ENCODE measurements at places on chromosomes 16 and 17.

- H3K36me3 ChIP-seq, result no peaks in the 10 kb centered on the region
- no peak overlapping the region for H3K4me3 ChIP-seq
- H3K27me3 ChIP-seq, result no peaks in the 10 kb centered on the region
- H3K4me1 ChIP-seq, result no peaks in the 10 kb centered on the region
Observed at GRCh38 chr17:74514632-74515334, 16.5 kb downstream of the CD300LB start.

- no peak overlapping the region for H3K4me3 ChIP-seq
- H3K27ac ChIP-seq, result no peak overlapping the region
- H3K27me3 ChIP-seq, result no peaks in the 10 kb centered on the region
- no peaks in the 10 kb centered on the region for H3K4me1 ChIP-seq
Observed at GRCh38 chr16:48217708-48218107, 26.4 kb upstream of the LONP2 start.

- H3K4me1 ChIP-seq, result no peaks in the 10 kb centered on the region
- no peak overlapping the region for H3K4me3 ChIP-seq
- no peak overlapping the region for H3K27ac ChIP-seq
- no peaks in the 10 kb centered on the region for H3K36me3 ChIP-seq
Observed at GRCh38 chr17:51946311-51946710, 212.2 kb downstream of the CA10 start.

GRCh38 chr16:51107742-51108141 lies 43.3 kb downstream of the SALL1 start:
- no peaks in the 10 kb centered on the region for H3K4me1 ChIP-seq
- DNase-seq, result no peak
- no peak overlapping the region for H3K4me3 ChIP-seq
- no peak overlapping the region for H3K27ac ChIP-seq
- no peaks in the 10 kb centered on the region for H3K36me3 ChIP-seq
- H3K27me3 ChIP-seq, result no peaks in the 10 kb centered on the region

DNA sequence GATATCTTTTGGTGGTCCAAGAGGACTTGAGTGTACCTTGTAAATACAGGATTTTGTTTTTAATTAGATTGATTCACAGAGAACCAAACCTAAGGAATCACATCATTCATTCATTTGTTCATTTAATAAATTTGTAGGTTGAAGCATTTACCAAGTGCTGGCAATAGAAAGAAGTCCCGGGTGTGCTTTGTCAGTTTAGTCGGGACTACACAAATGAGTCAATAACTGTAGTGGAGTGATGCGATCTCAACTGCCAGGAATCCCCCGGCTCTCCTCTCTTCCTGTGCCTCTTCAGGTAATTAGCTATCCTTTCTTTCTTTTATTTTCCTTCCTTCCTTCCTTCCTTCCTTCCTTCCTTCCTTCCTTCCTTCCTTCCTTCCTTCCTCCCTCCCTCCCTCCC lies 1.4 kb upstream of the WWOX start:
- no peak overlapping the region for H3K27ac ChIP-seq
- peaks cover 27% of the 10 kb centered on the region for H3K4me1 ChIP-seq
- H3K36me3 ChIP-seq, result no peaks in the 10 kb centered on the region
- no peak overlapping the region for H3K4me3 ChIP-seq
- no peak for DNase-seq
- H3K27me3 ChIP-seq, result no peaks in the 10 kb centered on the region

DNA sequence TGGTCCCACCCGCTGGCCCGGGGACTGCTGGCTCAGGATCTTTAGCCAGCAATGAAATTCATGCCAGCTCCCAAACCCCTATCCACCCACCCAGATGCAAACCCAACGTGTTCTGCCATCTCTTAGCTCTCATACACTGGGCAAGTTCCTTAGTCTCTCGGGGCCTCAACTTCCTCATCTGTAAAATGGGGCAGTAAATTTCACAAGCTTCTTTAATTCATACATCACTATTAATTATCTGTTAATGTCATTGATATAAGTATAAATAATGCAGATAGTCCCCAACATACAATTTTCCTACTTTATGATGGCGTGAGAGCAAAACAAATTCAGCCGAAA lies 398.7 kb downstream of the SOX9 start:
- DNase-seq, result no peak
- H3K4me3 ChIP-seq, result no peak overlapping the region
- H3K4me1 ChIP-seq, result no peaks in the 10 kb centered on the region
- no peaks in the 10 kb centered on the region for H3K27me3 ChIP-seq
- H3K36me3 ChIP-seq, result no peaks in the 10 kb centered on the region

- H3K27me3 ChIP-seq, result peaks cover 61% of the 10 kb centered on the region
- H3K4me1 ChIP-seq, result no peaks in the 10 kb centered on the region
- no peak for DNase-seq
- no peak overlapping the region for H3K4me3 ChIP-seq
Observed at GRCh38 chr17:79539944-79540705, 70.7 kb downstream of the RBFOX3 start.

GRCh38 chr17:64291268-64291851 lies 28.3 kb upstream of the TEX2 start:
- no peaks in the 10 kb centered on the region for H3K36me3 ChIP-seq
- no peak for DNase-seq
- no peaks in the 10 kb centered on the region for H3K27me3 ChIP-seq
- H3K4me3 ChIP-seq, result no peak overlapping the region
- no peak overlapping the region for H3K27ac ChIP-seq

DNA sequence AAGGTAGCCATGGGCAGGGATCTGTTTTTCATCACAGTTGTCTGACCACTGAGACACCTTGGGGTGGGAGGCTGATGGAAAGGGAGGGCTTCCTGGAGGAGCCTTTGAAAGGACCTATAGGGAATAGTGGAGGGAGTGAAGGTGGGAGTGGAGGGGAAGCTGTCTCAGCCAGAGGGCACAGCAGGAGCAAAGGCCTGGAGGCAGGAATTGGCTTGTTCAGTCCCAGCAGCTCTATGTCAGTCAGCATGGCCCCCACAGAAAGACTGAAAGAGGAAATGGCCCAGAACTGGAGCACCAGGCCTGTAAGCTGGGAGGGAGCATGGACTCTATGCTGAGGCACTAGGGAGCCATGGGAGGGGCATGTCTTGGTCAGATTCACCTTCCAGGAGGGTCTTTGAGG lies 12.8 kb upstream of the CBFB start:
- H3K4me1 ChIP-seq, result no peaks in the 10 kb centered on the region
- no peaks in the 10 kb centered on the region for H3K36me3 ChIP-seq
- DNase-seq, result no peak
- no peak overlapping the region for H3K4me3 ChIP-seq
- no peaks in the 10 kb centered on the region for H3K27me3 ChIP-seq
- H3K27ac ChIP-seq, result no peak overlapping the region

DNA sequence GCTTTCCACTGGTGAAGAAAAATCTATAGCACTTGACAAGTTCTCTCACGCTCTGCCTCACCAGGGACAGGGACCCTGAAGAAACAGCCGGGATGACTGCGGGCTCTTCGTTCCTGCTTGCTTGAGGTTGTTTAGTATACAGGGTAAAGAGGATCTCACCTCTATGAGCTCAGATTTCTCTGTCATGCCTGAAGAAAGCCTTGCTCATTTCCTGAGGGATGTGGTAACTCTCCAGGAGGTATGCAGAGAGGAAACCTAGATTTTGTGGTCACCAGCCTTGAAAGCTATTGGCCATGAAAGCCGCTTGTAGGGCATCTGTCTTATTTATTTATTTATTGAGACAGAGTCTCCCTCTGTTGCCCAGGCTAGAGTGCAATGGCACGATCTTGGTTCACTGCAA lies 23.2 kb downstream of the USP43 start:
- no peak for DNase-seq
- H3K4me1 ChIP-seq, result no peaks in the 10 kb centered on the region
- no peaks in the 10 kb centered on the region for H3K36me3 ChIP-seq
- H3K4me3 ChIP-seq, result no peak overlapping the region
- H3K27ac ChIP-seq, result no peak overlapping the region

GRCh38 chr17:40342504-40343218 lies 21.9 kb downstream of the GJD3 start:
- H3K36me3 ChIP-seq, result no peaks in the 10 kb centered on the region
- no peaks in the 10 kb centered on the region for H3K27me3 ChIP-seq
- peak overlapping the region; percentile 70 for H3K4me3 ChIP-seq
- no peak for DNase-seq

- H3K4me3 ChIP-seq, result no peak overlapping the region
- DNase-seq, result no peak
- H3K36me3 ChIP-seq, result peaks cover 6% of the 10 kb centered on the region
- no peaks in the 10 kb centered on the region for H3K27me3 ChIP-seq
Observed at GRCh38 chr17:69042308-69042707, 18.4 kb downstream of the ABCA9 start.

GRCh38 chr17:81006891-81007290 lies 15.2 kb downstream of the CHMP6 start:
- peaks cover 20% of the 10 kb centered on the region for H3K4me1 ChIP-seq
- no peak for DNase-seq
- no peak overlapping the region for H3K27ac ChIP-seq

- H3K27ac ChIP-seq, result peak overlapping the region; percentile 16
- H3K27me3 ChIP-seq, result no peaks in the 10 kb centered on the region
- no peak overlapping the region for H3K4me3 ChIP-seq
- peaks cover 16% of the 10 kb centered on the region for H3K4me1 ChIP-seq
- H3K36me3 ChIP-seq, result no peaks in the 10 kb centered on the region
- no peak for DNase-seq
Observed at GRCh38 chr17:77444628-77444983, 303.8 kb downstream of the SEC14L1 start.

GRCh38 chr17:37830151-37830993 lies 85.5 kb upstream of the HNF1B start:
- DNase-seq, result no peak
- no peak overlapping the region for H3K4me3 ChIP-seq
- H3K27me3 ChIP-seq, result peaks cover 7% of the 10 kb centered on the region
- no peaks in the 10 kb centered on the region for H3K4me1 ChIP-seq
- no peak overlapping the region for H3K27ac ChIP-seq

DNA sequence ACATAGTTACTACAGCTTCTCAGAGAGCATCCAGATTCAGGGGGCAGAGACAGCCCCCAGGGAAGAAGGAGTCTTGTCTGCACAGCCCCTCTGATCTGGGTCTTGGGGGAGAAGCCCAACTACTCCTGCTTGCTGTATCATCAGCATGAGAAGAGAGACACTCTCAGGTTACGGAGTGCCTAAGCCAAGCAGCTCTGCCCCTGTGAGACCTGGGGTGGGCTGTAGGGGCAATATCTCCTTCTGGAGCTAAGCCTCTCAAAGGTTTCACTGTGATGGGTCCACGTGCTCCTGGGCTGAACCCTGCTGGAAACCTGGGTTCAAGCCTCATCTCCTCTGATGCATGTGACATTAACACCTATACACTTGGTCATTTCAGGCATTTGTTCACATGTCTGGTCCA lies 123.2 kb downstream of the CPPED1 start:
- no peaks in the 10 kb centered on the region for H3K4me1 ChIP-seq
- H3K36me3 ChIP-seq, result no peaks in the 10 kb centered on the region
- DNase-seq, result no peak
- no peaks in the 10 kb centered on the region for H3K27me3 ChIP-seq
- no peak overlapping the region for H3K27ac ChIP-seq

- no peaks in the 10 kb centered on the region for H3K36me3 ChIP-seq
- H3K4me1 ChIP-seq, result no peaks in the 10 kb centered on the region
- H3K27ac ChIP-seq, result no peak overlapping the region
- no peaks in the 10 kb centered on the region for H3K27me3 ChIP-seq
- no peak for DNase-seq
- H3K4me3 ChIP-seq, result no peak overlapping the region
Observed at GRCh38 chr16:72226136-72226535, 54.2 kb upstream of the PMFBP1 start.

DNA sequence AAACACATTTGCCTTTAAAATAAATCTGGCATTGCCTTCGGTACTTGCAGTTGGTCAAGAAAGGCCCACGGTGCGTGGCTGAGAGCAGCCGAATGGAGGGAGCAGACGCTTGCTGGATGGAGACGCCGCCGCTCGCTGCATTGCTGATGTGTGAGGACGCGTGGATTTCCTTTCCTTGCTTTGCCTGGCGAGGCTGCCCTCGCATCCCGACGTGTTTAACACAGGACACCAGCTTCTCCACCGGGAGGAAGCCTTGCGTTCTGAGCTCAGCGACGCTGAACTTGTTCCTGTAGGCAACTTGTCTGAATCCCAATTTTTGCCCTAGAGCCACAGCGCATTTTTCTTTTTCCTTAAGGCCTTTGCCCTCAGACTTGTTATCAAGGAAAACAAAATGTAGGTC lies 45.8 kb downstream of the COX4I1 start:
- no peaks in the 10 kb centered on the region for H3K4me1 ChIP-seq
- H3K4me3 ChIP-seq, result no peak overlapping the region
- no peak overlapping the region for H3K27ac ChIP-seq
- no peak for DNase-seq

DNA sequence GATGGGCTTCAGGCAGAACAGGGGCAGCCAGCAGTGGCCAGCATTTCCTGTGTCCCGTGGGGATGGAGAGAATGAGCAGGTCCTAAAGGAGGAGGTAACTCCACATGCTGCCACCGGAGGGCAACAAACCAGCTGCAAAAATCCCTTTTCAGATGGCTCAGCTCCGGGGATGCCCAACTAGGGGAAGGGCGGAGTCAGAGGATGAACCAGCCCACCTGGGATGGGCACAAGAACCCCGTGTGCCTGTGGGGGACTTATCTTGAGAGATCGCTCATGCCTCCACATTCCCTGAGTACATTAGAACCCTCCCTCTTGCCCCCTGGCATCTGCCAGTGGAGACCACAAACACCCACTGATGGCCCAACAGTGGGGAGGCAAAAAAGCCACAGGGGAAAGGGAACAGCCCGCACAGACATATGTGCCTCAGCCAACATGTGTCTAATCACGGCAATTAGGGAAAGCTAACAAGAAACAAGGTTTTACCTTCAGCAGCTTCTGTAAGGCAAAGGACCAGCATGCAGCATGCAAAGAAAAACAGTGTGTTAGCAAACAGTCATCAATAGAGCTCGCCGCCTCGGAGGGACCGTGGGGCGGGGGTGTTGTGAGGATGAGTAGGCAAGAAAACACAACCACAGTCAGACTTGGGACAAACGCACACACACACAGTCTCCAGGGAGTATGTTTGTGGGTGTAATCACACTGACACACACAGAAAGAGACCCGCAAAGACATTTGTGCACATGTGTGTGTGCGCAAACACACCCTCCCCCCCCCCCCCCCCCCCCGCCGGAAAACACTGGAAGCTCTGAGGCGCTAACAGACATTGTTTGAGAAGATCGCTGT lies 64.0 kb downstream of the MYO18A start:
- no peak overlapping the region for H3K4me3 ChIP-seq
- H3K4me1 ChIP-seq, result peaks cover 8% of the 10 kb centered on the region
- H3K27ac ChIP-seq, result no peak overlapping the region
- H3K36me3 ChIP-seq, result peaks cover 62% of the 10 kb centered on the region

Data from tibial artery (tissue), 4 donors.